Brain (organoid and tissue), 16 donors: ENCODE measurements at places on chromosomes 16 and 17.

GRCh38 chr17:60747069-60747808 is 69.6 kb downstream of the BCAS3 start:
- DNase-seq: peak; percentile 13

GRCh38 chr17:10060526-10060925 is 137.9 kb downstream of the GAS7 start:
- no peak for DNase-seq

DNA sequence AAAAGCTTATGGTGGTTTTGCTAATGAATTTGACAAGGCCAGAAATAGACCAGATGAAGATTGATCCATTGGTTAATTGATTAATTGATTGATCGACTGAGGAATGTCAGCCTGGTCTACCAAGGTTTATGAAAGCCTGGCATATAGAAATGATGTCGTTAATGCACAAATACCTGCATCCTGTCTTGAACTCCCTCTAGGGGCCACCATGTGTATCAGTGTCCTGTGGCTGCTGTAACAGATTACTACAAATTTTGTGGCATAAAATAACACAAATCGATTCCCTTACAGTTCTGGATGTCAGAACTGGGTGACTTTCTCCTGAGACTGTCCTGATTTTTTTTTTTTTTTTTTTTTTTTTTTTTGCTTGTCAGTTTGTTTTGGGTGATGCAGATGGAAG is 553.2 kb downstream of the MAF start:
- peak; percentile 37 for DNase-seq

GRCh38 chr16:80583466-80583865 is 42.7 kb downstream of the DYNLRB2 start:
- no peak for DNase-seq

DNA sequence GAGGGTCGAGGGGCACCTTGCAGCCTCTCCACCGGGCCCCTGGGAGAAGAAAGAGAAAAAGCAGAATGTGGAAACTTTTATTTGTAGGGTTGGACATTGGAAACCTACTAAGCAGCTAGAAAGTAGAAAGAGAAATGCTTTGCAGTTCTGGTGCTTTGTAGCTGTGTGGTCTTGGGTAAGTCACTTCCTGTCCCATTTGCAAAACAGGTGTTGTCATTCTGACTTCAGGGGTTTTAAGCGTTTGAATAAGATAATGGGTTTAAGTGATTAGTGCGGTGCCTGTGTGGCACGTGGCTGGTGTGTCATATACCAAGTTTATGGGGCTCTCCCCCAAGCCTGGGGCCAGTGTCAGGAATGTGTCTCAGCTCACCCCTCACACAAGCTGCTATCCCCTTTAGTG is 1.6 kb downstream of the CA4 start:
- DNase-seq: no peak

DNA sequence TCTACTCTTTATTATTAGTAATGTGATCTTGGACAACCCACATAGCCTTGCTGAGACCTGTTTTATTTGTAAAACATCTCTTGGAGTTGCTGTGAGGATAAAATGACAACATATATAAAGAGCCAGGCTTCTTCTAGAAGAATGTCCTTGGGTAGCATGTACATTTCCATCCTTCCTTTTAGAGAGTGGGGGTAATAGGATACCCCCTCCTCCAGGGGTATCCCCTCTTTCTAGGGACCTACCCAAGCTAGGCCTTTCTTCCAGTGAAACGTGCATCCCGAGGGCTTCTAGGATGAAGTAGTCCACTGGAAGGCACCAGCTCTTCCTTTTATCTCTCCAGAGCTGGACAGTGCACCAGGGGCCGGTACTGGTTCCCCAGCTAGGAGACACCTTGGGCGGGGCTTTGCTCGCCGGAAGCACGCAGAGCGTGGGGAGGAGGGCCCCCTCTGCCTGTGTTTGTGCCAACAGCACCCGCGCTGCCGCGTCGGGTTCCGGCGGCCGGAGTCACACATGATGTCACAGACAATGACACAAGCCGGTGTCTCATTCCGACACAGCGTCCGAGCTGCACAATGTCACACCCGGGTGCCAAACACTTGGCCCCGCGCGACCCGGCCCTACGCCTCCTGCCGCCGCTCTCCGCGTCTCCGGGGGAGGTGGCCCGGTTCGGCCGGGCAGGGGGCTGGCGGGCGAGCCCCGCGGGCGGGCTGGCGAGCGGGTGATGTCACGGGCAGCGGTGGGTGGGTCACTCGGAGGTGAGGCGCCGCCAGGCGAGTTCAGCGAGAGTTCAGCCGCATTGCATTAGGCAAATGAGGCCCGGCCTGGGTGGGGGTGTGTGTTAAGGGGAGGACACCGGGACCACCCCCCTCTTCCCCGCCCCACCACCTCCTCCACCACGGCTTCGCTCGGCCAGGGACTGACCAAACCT is 23.4 kb downstream of the GJD3 start:
- peak; percentile 84 for DNase-seq

DNA sequence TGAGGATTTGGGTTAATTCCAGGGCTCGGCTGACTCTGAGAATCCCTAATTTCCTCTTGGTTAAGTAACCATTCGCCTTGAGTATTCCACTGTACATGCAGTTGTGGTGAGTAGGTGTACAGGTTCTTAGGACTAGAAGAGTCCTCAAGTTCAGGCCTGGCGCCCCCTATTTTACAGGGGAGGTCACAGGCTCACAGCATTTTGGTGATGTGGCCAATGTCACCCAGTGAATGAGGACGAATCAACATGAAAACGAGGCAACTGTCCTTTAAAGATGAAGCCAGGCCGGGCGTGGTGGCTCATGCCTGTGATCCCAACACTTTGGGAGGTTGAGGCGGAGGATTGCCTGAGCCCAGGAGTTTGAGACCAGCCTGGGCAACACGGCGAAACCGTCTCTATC is 55.4 kb downstream of the ABCC6 start:
- no peak for DNase-seq

- no peak for DNase-seq
Measured at GRCh38 chr17:6683081-6683684, 30.0 kb downstream of the SLC13A5 start.

DNA sequence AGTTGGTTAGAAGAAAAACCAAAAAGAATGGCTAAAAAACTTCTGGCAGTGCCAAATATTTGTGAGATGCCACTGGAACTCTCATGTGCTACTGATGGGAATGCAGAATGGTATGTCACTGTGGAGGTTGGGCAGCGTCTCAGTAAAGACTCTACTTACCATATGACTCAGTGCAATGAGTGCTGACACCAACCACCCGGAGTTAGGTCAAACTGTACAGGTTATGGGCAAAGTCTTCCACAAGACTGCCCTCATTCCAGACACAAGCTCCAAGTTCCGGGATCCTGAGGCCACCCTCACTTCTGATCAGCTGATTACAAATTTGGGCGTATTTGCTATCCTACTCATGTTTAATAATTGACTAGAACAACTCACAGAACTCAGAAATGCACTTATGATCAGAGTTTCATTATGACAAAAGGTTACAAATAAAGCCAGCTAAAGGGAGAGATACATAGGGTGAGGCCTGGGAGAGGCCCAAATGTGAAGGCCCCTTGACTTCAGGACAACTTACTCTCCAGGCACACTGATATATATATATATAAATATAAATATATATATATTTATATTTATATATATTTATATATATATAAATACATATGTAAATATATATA is 114.9 kb downstream of the TRIM37 start:
- no peak for DNase-seq

GRCh38 chr16:68005786-68006286 is 6.6 kb upstream of the DPEP2 start:
- DNase-seq: no peak

DNA sequence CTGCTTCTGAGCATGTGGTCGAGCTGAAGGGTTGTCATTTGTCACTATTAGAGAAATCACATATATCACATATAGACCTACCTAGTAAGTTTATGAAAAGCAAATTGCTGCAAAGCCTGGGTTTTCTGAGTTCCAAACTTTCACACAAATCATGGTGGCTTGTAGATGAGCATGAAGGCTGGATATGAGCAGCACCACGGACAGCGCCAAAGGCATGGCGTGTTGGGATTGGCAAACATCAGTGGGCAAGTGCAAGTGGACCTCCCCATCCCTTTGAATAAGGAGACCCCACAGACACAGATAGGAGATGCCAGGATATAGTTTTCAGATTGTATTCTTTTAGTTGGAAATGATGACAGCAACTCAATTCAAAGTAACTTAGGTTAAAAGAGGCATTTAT is 77.6 kb upstream of the CACNG3 start:
- no peak for DNase-seq

GRCh38 chr17:38685491-38685890 is 10.7 kb upstream of the EPOP start:
- DNase-seq: no peak

GRCh38 chr17:2155573-2155972 is 100.7 kb downstream of the HIC1 start:
- DNase-seq: no peak

- DNase-seq: peak; percentile 11
Measured at GRCh38 chr16:53129281-53130158, 74.7 kb downstream of the CHD9 start.

GRCh38 chr17:29563816-29564215 is 3.0 kb downstream of the ABHD15 start:
- no peak for DNase-seq

- DNase-seq: no peak
Measured at GRCh38 chr16:57809276-57810196, 7.2 kb upstream of the KIFC3 start.

GRCh38 chr16:55955845-55956244 is 80.7 kb upstream of the CES5A start:
- DNase-seq: peak; percentile 13

DNA sequence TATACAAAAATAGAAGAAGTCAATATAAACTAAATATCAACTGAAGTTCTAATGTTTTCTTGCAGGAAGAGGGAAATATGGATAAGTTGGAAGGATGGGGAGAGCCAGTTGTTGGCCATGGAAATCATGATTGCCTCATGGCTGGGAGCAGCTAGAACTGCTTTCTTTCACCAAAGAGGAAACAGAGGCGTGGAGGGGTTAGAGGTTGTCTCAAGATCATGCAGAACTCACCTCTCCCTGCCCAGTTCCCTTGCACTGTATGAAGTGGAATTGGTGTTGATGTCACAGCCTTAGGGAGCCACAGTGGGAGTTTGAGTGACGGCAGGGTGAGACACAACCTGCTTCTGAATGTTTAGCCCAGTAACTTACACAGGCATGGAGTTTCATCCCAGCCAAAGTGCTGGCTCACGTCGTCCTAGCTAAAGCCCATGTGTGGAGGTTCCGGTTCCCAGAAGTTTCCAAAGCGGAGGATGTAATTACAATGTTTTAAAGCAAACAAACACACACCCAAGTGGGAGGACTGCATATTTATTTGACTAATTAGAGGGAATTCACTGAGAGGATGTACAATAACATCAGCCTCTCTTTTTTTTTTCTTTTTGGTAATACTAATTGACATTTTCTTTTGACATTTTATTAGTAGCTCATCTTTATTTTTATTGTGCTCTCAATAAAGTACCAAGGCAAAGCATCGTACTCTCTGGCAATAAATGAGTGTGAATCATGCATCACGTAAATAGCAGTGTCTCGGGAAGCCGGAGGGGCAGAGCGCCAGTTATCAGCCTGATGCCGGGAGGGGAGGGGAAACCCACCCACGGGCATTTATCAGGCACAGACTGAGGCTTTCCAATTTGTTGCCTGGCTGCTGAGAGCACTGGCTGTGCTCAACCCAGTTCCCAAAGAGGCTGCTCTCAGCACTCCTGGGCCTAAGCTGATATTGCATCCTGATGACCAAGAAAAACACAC is 118.7 kb upstream of the CDH5 start:
- DNase-seq: no peak

GRCh38 chr17:4722678-4723240 is 8.5 kb upstream of the MED11 start:
- DNase-seq: no peak

DNA sequence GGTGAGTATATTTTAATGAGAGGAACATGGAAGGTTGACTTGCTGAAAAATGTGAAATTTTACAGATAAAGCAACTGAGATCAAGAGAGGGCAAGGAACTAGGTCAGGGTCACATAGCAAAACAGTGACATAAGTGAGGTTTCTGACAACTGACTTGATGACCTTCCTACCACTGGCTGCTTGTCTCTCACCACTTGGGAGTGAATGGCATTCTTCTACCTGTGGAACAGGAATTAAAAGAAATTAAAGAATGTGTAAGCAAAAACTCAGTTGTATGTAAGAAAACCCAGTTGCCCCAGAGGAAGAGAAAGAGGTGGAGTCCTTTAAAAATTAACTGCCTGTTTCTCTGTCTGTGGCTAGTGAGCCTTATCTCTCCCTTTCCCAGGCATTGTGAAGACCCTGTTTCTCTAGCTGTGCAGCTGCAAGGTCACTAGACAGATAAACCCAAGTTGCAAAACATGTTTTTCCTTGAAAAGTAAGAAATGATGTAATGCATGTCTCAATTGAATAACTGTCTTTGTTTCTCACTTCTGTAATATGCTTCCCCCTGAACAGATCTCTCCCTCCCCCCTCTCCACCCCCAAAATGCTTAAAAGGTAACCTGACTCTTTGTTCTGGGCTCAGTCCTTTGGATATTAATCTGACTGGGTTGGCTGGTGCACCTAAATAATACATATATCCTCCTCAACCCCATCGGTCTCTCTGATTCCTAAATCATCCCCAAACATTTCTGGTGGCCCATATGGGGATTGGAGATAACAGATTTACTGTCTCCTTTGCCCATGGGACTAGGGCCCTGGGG is 23.4 kb downstream of the ACSM1 start:
- DNase-seq: no peak

DNA sequence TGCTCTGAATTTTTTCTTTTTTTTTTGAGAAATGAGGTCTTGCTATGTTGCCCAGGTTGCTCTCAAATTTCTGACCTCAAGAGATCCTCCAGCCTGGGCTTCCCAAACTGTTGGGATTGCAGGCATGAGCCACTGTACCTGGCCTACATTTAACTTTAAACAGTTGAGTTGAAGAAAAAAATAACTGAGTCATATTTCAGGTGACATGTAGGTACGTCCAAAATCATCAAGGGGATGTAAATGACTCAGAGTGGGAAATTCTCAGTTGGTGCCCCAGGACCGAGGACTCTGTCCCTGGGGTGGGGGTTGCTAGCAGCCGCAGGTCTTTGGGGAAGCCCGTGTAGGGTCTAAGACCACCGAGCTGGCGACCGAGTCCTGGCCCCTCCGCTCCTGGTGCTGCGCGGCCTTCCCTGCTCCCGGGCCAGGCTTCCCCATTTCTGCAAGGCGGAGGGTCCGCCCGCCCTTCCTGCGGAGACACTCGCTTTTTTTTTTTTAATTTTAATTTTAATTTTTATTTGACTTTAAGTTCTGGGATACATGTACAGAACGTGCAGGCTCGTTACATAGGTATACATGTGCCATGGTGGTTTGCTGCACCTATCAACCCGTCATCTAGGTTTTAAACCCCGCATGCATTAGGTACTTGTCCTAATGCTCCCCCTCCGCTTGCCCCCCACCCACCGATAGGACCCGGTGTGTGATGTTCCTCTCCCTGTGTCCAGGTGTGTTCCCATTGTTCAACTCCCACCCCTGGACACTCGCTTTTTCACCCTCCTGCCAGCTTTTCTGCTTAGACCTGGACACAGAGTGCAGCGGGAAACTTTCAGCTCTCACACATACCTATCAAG is 12.7 kb upstream of the N4BP1 start:
- DNase-seq: no peak

DNA sequence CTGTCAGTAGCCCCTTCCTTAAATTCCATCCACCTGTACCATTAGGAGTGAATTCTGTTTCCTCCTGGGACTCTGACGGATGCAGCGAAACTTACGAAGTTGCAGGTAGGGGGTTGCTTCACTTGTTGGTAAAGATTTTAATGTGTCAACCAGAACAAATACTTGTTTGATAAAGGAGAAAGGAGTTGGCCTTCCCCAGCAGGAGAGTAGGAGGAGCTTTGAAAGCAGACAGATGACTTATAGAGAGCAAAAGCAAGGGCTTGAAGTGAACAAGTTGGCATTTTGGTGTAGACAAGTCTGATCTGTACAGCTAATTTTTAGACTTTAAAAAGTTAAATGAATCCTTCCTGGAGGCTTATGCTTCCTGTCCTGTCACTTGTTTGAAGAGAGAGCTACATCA is 38.1 kb upstream of the PMFBP1 start:
- DNase-seq: no peak
